ENCODE measurements at places on chromosomes 3 and 15. TPM values are rescaled to one million over a fixed set of nuclear protein-coding genes. Genes with fewer than 3 reads are reported as not detected.

Gene PRTG
- 7.2 TPM for total RNA-seq

Gene NME9
- 4.1 TPM for total RNA-seq

Gene CCDC39
- total RNA-seq: 0.63 TPM

Gene CA12
- 11.6 TPM for total RNA-seq

Gene SNUPN
- 25.0 TPM for total RNA-seq

Data from parietal lobe (tissue), 2 donors.